ENCODE measurements at places on chromosomes 5 and 9.

GRCh38 chr5:88236866-88237642, 31.6 kb downstream of the TMEM161B start:
- H3K4me3 ChIP-seq: no peak overlapping the region
- H3K4me1 ChIP-seq: peaks cover 11% of the 10 kb centered on the region
- no peak overlapping the region for H3K27ac ChIP-seq
- H3K36me3 ChIP-seq: peaks cover 5% of the 10 kb centered on the region
- H3K27me3 ChIP-seq: no peaks in the 10 kb centered on the region
- no peak for DNase-seq

DNA sequence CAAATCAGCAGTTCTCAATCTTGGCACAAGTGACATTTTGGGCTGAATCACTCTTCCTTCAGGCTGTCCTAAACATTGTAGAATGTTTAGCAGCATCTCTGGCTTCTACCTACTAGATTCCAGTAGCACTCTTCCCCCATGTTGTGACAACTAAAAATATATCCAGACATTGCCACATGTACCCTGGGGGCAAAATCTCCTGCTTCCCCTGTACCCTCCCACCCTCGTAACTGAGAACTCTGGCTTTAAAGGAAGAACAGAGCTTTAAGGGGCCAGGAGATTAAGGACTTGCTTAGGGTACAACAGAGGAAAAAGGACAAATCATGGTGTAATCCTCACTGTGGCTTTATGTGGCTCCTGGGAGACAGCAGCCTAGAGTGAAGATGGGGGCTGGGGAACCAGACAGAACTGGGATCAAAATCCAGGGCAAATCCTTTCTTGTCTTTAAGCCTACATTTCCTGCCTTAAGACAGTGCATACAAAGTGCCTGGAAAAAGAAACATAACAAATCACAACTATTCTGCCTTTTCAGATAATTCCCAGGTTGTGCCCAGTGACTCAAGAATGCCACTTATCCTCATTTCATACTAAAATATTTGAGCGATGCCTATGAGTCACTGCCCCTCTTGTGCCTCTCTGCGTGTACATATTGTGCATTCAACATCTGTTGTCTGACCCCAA, 109.3 kb downstream of the DAPK1 start:
- H3K27ac ChIP-seq: no peak overlapping the region
- no peaks in the 10 kb centered on the region for H3K27me3 ChIP-seq
- no peak for DNase-seq
- peaks cover 12% of the 10 kb centered on the region for H3K4me1 ChIP-seq
- 0 out of 2 replicates have a peak, but pooled peaks cover 2% of the 10 kb centered on the region for H3K36me3 ChIP-seq

- H3K36me3 ChIP-seq: no peaks in the 10 kb centered on the region
- no peak for DNase-seq
- no peaks in the 10 kb centered on the region for H3K27me3 ChIP-seq
- no peak overlapping the region for H3K27ac ChIP-seq
- H3K4me3 ChIP-seq: no peak overlapping the region
Observed at GRCh38 chr9:16046713-16047112, 493.9 kb downstream of the CCDC171 start.

- H3K4me3 ChIP-seq: no peak overlapping the region
- no peaks in the 10 kb centered on the region for H3K4me1 ChIP-seq
- no peaks in the 10 kb centered on the region for H3K36me3 ChIP-seq
- H3K27me3 ChIP-seq: no peaks in the 10 kb centered on the region
- DNase-seq: peak; percentile 45
- H3K27ac ChIP-seq: no peak overlapping the region
Observed at GRCh38 chr5:180127682-180128670, 56.4 kb upstream of the RNF130 start.

DNA sequence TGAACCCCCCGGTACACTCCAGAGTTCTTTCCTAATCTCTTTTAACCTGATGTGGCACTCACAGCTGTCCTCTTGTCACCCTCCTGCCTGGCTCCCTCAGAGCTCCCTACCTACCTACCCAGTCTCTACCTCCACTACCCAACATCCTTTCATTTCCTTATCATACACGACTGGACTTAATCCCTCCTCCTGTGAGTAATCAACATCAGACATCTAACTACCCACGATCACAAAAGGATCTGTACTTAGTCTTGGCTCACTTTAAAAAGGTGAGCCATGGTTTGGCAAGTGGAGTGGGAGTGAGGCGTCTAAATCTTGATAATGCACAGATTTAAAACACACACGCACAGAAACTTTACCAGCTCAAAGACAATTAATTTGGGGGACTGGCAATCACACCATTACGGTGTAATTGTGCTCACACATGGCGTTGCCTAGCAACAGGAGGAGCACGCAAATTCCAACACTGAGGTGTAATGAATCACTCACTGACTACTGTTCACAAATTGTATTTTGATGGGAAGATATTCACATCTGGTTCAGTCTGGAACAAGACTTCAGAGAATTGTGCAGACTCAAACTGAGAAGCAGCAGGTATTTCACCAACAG, 235.9 kb downstream of the EPB41L4A start:
- no peaks in the 10 kb centered on the region for H3K36me3 ChIP-seq
- H3K4me1 ChIP-seq: no peaks in the 10 kb centered on the region
- no peak overlapping the region for H3K27ac ChIP-seq

DNA sequence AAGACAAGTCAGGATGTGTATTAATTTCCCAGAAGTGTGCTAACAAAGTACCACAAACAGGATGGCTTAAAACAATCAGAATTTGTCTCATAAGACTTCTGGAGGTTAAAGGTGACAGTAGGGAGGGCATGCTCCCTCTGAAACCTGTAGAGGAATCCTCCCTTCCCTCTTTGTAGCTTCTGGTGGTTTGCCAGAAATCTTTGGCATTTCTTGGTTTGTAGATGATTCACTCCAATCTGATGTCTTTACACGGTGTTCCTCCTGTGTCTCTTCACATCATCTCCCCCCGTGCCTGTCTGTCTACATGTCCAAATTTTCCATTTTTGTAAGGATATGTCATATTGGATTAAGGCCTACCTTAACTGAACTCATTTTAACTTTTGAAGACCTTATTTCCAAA, 471.5 kb downstream of the ZNF608 start:
- no peak for DNase-seq
- H3K4me3 ChIP-seq: no peak overlapping the region
- H3K36me3 ChIP-seq: no peaks in the 10 kb centered on the region
- H3K4me1 ChIP-seq: no peaks in the 10 kb centered on the region

DNA sequence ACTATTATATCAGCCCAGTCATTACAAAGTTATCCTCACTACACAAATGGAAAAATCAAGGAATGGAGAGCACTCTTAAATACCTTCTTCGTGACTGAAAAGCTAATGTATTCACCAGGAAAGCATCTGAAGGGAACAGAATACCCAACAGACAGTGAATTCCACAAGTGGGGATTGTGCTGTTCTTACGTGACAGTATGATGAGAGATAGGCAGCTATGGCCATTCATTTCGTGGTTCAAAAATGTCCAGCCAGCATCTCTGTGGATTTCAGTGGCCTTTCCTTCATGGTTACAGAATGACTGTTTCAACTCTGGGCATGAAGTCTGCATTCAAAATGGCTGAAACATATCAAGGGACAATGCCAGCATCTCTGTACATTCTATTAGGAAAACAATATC, 323.8 kb downstream of the PRELID2 start:
- no peaks in the 10 kb centered on the region for H3K4me1 ChIP-seq
- H3K27me3 ChIP-seq: no peaks in the 10 kb centered on the region
- H3K36me3 ChIP-seq: no peaks in the 10 kb centered on the region
- no peak overlapping the region for H3K4me3 ChIP-seq

- no peak overlapping the region for H3K4me3 ChIP-seq
- H3K4me1 ChIP-seq: no peaks in the 10 kb centered on the region
- no peaks in the 10 kb centered on the region for H3K36me3 ChIP-seq
- H3K27ac ChIP-seq: no peak overlapping the region
- DNase-seq: no peak
Observed at GRCh38 chr9:103942651-103943050, 151.5 kb upstream of the SMC2 start.

DNA sequence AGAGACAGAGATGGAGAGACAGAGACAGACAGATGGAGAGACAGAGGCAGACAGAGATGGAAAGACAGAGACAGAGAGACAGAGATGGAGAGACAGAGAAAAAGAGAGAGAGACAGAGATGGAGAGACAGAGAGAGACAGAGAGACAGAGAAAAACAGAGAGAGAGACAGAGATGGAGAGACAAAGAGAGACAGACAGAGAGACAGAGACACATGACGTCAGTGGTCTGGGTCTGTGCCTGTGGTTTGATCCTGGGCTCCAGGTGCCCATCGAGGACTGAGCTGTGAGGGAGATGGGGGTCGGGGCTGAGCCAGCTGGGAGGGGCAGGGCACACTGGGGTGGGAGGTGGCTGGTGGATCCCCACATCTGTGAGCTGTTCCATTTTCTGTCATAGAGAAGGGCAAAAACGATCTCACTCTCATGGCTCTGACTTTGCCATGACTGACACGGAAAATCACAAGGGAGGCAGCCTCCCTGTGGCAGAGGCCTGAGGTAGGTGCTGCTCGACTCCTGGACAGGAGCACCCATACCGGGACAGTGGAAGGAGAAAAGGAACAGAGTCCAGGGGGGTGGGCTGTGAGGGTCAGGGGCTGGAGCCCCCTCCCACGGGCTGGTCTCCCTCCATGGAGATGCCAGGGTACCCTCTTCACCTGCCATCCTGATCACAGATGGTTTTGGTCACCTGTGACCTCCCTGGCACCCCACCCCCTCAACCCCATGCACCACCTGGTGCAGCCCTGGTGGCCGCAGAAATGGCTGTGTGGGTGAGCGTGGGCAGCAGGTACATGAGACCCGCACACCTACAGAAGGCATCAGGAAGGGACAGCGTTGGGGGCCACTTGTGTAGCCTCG, 28.8 kb downstream of the GLT6D1 start:
- H3K27me3 ChIP-seq: no peaks in the 10 kb centered on the region
- no peak for DNase-seq
- H3K36me3 ChIP-seq: no peaks in the 10 kb centered on the region
- peaks cover 1% of the 10 kb centered on the region for H3K4me1 ChIP-seq

- no peak overlapping the region for H3K4me3 ChIP-seq
- H3K4me1 ChIP-seq: peaks cover 2% of the 10 kb centered on the region
Observed at GRCh38 chr9:126221480-126221879, 105.1 kb upstream of the MVB12B start.

DNA sequence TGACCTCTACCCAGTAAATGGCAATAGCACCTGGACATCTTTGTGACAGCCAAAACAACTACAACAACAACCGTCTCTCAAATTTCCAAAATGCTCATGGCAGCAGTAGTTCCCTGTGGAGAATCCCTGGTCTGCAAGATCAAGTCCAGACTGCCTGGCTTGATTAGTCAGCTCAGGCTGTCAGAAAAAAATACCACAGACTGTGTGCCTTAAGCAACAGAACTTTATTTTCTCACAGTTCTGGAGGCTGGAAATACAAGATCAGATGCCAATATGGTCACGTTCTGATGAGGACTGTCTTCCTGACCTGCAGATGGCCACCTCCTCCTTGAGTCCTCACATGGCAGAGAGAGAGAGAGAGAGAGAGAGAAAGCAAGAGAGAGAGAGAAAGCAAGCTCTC, 52.3 kb upstream of the MOCS2 start:
- H3K4me1 ChIP-seq: no peaks in the 10 kb centered on the region
- H3K27ac ChIP-seq: no peak overlapping the region
- no peaks in the 10 kb centered on the region for H3K27me3 ChIP-seq
- no peak overlapping the region for H3K4me3 ChIP-seq

- DNase-seq: no peak
- no peaks in the 10 kb centered on the region for H3K27me3 ChIP-seq
- H3K36me3 ChIP-seq: no peaks in the 10 kb centered on the region
- H3K4me3 ChIP-seq: no peak overlapping the region
Observed at GRCh38 chr9:136310273-136311030, 6.6 kb upstream of the CCDC187 start.

DNA sequence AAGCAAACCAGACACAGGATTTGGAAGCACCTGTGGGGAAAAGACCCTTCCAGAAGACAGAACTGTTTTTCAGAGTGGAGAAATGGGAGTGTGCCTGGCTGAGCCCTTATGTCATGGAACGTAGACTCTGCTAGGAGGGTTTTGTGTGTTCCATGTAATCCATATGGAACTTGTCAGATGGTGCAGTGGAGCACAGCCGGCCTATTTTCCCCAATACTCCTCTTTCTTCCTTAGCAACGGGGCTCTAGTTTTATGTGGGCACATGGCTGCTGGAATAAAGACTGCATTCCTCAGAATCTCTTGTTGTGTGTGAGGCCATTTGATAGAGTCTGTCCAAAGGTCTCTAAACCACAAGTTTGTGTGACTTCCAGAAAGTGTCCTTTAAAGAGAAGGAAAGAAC, 284.0 kb downstream of the DRD1 start:
- H3K4me1 ChIP-seq: no peaks in the 10 kb centered on the region
- H3K27ac ChIP-seq: no peak overlapping the region

Data from H1 (cell line).